ENCODE measurements at places on chromosomes 13 and 19.

DNA sequence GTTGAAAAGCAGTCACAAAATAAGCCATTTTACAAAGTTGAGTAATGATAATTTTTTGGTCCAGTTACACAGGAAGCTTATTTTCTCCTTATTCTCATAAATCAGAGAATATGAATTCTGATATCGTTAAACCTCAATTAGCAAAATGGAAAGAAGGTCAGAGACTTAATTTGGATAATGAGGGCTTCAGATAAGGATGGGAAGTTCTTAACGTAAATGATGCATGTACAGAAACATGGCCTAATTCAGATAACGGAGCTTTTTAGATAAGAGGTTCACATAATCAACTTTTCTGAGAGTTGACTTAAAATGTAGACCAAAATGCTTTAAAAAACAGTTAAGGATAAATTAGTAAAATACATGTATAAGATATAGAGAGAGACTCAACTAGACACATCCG, 746.3 kb upstream of the SLC10A2 start:
- DNase-seq: no peak

- DNase-seq: no peak
Measured at GRCh38 chr13:57631596-57632275, at the start of gene PCDH17. PCDH17 (plus strand) TSS chr13:57631744; CDS start chr13:57632547, 803 bp downstream.

DNA sequence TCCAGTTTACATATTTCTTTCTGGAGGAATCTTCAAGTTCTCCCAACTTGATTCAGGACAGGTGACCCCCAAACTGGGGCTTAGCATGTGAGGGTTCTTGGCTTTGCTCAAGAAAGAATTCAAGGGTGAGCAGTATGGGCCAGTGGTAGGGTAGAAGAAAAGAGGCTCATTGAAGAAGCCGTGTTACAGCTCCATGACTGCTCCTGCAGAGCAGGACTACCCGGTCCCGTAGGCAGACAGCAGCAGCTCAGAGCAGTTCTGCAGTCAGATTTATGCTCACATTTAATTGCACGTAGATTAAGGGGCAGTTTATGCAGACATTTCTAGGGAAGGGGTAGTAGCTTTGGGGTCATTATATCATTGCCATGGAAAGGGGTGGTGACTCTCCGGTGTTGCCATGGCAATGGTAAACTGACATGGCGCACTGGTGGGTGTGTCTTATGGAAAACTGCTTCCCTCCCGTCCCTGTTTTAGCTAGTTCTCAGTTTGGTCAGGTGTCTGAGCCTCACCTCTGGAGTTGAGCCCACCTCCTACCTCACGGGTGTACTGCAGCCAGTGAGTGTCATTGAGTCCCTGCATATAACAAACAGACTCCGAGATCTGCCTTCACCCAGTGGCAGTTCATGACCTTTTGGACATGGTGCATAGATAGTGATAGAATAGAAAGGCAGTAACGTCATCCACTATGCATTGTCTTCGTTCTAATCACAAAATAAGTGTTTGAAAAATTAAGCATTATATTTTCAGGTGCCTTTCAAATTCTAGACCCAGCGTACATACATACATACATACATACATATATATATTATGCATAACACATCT, 16.0 kb upstream of the ZNF792 start:
- DNase-seq: no peak

GRCh38 chr13:79867254-79867653, 386.3 kb downstream of the NDFIP2 start:
- DNase-seq: no peak

DNA sequence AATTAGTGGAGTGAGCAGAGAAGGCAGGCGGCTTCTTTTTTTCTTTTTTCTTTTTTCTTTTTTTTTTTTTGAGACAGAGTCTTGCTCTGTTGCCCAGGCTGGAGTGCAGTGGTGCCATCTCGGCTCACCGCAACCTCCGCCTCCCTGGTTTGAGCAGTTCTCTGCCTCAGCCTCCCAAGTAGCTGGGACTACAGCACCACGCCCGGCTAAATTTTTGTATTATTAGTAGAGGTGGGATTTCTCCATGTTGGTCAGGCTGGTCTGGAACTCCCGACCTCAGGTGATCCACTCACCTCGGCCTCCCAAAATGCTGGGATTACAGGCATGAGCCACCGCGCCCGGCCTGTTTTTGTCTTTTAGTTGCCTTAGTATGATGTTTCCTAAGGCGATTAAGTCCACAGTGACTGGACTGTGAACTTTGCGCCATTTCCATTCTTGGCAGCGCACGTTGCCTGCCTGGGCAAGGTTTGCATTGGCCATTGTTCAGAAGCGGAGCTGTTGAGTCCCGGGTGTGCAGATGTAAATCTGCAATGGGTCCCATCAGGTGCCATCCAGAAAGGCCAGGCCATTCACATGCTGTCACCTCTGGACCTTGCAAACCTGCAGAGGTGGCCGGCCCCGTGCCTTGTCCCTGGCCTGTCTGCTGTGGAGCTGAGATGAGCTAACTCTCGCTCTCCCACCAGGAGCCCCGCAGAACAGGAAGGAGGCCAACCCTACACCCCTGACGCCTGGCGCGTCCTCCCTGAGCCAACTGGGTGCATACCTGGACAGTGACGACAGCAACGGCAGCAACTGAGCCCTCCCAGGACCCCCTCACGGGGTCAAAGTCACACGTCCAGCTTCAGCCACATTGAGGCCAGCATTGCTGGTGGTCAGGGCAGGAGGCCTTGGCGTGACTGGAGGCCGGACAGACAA, 10.9 kb upstream of the SHD start:
- DNase-seq: no peak

DNA sequence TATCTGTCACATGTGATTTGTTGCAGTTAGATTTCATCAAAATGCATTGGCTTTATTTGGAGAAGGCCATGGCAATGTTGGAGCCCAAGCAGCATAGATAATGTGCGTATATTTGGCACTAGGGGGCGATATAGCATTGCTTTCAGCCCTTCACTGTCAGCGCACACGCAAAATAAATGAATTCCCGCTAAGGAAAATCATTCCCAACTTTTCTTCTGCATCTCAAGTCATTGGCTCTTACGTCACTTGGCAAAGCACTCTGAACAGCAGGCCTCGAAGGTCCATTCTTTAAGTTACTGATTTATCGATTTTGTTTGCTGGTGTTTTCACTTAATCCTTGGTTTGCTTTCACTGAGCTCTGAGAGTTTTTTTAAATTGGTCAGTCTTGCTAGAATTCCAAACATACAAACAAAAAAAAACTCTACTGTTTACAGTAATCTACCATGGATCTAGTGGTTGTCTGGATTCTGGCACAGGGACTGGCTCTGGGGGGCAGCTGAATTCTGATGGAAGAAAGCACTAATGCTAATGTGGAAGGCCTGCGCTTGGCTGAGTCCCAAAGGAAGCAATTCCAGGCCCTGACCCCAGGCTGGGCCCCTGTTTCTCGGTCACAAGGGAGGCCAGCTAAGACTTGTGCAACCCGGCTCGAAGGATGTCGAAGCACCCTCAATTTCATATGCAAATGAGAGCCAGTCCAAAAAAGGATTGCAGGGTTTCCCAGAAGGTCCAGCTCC, 97.7 kb upstream of the IPO5 start:
- no peak for DNase-seq

DNA sequence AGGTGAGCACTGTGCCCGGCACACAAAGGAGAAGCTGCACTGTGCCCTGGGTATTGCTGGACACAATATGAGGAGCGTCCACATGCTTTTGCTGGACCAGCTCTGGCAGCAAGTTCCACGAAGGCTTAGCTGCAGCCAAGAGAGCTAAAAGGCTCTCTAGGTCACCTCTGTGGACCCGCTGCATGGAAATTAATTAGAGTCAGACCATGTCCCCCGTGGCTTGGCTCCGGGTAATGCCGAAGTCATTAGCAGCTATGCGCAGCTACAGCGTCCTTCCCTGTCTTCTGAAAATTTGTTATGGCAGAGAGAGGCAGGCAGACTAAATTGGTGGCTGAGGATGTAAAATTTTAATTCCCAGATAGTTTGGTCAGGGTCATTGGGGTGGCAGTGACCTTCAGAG, 271.5 kb downstream of the SLC7A1 start:
- no peak for DNase-seq

DNA sequence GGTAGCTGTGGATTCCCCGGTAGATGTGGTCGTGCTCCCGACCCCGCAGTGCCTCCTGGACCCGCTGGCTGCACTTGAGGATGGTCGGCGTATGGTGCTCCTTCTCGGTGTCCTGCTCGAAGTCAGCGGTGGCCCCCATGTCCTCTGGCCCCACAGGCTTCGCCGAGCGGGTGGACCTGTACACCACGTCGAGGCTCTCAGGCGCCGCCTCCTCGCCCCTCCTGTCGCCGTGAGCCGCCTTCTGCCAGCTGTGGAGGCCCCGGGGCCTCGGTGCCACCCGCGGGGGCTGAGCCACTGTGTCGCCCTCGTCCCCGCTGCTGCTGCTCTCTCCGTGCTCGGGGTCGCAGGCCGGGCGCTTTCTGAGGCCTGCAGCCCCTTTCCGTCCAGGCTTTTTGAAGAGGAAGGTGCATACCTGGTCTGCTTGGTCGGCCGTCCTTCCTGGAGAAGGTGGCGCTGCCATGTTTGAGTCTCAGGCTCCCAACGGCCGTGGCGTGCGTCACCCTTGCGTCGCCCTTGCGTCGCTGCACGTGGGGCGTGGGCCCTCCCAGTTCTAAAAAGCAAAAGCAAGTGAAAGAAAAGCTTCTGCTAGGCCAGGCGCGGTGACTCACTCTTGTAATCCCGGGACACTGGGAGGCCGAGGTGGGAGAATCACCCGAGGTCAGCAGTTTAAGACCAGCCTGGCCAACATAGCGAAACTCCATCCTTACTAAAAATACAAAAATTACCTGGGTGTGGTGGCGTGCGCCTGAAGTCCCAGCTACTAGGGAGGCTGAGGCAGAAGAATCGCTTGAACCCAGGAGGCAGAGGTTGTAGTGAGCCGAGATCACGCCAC, at the start of gene RNF113B:
TSS of gene RNF113B (minus strand) at position 493 of the 832 bp plus-strand sequence. CDS start at position 460, 33 bp downstream.
- no peak for DNase-seq

Data from stimulated activated CD8-positive, alpha-beta memory T cell treated with anti-CD3 and anti-CD28 coated beads, Interleukin-12 subunit alpha, Interleukin-12 subunit beta, amount 100 ng/mL, for 4 hours (primary cell).